Left ventricle myocardium inferior (tissue), 1 donor: ENCODE measurements at places on chromosomes 13 and 19. TPM values are rescaled to one million over a fixed set of nuclear protein-coding genes. Genes with fewer than 3 reads are reported as not detected.

GAS6 gene
- 186 TPM for total RNA-seq

APOC1 gene
- 0.85 TPM for total RNA-seq

SHC2 gene
- total RNA-seq = 11.3 TPM

CALR3 gene
- total RNA-seq = not detected

PNPLA6 gene
- total RNA-seq = 52.7 TPM
